ENCODE measurements at places on chromosomes 7 and 10.

- DNase-seq: no peak
Measured at GRCh38 chr7:157441023-157441399, 104.2 kb downstream of the DNAJB6 start.

DNA sequence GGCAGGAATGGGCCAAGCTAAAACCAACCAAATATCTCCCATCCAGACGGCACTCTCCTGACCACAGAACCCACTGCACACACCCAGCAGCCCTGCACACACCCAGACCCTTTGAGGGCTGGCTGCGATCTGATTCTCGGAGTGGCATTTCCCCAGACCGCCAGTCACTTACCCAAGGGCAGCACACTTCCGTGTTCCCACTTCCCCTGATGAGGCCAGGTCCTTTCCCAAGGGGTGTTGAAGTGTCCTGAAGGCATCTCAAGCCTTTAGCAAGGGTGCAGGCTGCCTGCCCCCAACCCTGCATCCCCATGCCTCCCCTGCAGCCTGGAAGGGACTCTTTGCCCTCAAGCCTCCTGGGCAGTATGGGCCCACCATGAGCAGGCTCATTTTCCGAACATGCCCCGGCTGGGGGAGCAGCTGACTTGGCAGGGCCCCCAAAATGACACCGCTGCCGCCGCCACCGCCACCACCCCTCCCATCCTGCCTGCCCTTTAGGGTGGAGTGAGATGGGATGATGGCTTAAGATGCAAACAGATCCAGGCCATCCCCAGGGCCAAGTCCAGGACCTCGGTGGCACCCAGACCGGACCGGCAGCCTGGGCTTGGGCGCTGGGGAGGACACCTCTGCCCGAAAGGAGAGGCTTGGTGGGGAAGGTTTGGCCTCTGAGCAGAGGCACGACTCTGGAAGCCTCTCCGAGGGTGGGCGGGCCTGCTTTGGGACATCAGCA is 159.8 kb downstream of the NRF1 start:
- no peak for DNase-seq

- DNase-seq: no peak
Measured at GRCh38 chr10:106504536-106504935, 660.0 kb downstream of the SORCS1 start.

DNA sequence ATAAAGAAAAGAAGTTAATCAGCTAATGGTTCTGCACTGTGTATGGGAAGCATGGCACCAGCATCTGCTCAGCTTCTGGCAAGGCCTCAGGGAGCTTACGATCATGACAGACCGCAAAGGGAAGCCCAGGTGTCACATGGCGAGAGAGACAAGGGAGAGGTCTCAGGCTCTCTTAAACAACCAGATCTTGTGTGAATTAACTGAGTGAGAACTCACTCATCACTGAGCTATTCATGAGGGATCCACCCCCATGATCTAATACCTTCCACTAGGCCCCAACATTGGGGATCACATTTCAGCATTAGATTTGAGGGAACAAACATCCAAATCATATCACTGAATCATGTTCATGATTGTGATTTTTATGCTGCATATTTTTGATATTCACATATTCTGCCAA is 5.8 kb downstream of the USP54 start:
- no peak for DNase-seq

GRCh38 chr10:101029520-101030295 is 1.2 kb downstream of the PDZD7 start:
- no peak for DNase-seq

- DNase-seq: no peak
Measured at GRCh38 chr10:131087464-131088215, 223.9 kb downstream of the TCERG1L start.

Measured in substantia nigra (tissue), 51 donors.